ENCODE measurements at places on chromosomes 5 and 9.

GRCh38 chr5:137223324-137224295, 275.5 kb downstream of the SPOCK1 start:
- no peak overlapping the region for H3K4me3 ChIP-seq
- H3K4me1 ChIP-seq: peaks cover 5% of the 10 kb centered on the region
- no peaks in the 10 kb centered on the region for H3K27me3 ChIP-seq
- H3K27ac ChIP-seq: peak overlapping the region; percentile 19

- H3K36me3 ChIP-seq: no peaks in the 10 kb centered on the region
- DNase-seq: no peak
- H3K27ac ChIP-seq: peak overlapping the region; percentile 64
- no peaks in the 10 kb centered on the region for H3K27me3 ChIP-seq
- H3K4me3 ChIP-seq: no peak overlapping the region
- H3K4me1 ChIP-seq: peaks cover 48% of the 10 kb centered on the region
Observed at GRCh38 chr5:52895572-52896413, 93.4 kb upstream of the ITGA2 start.

DNA sequence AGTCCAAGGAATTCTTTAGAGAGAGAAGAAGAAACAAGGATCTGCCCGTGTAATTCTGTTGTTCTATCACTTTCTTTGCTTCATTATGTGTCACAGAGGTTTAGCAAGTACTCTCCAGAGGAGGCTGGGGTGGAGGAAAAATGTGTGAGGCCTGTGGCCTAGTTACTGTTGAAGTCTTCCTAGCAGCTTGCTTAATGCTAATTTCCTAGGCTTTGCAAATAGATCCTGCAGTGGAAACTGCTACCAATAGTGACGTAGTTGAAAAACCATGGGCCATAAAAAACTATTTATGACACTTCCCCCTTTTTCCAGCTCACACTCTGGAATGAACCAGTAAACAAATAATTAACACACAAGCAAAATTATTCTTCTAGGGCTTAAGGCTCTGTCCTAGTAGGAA, 27.0 kb upstream of the C9orf72 start:
- H3K4me1 ChIP-seq: no peaks in the 10 kb centered on the region
- H3K4me3 ChIP-seq: no peak overlapping the region
- H3K36me3 ChIP-seq: no peaks in the 10 kb centered on the region
- H3K27ac ChIP-seq: peak overlapping the region; percentile 18

DNA sequence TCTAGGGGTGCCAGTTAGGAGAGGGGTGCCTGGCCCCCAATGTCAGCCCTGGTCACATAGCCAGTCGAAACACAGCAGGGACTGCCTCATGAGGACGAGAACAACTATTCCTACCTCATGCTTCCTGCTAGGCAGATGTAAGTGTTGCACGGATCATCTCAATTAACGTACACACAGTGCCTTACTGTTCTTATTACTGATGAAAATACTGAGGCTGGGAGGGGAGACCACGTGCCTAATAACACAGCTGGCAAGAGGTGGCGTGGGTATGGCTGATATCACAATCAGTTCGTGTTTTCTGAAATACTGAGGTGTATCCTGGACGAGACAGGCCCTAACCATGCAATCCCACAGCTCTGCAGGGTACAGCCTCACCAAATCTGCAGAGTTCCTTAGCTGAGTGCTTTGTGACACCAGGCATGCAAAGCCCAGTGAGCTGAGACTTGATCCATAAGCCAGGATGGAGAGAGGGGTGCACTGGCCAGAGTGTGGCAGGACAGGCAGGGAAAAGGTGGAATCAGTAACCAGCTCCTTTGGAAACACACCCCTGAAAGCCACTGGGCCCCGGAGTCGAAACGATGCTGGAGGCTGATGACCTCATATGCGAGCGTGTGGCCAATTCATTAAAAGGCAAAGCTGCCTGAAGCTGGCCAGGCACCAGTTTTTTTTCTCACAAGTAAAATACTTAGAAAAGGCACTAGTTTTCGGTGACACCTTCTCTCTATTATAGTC, 63.9 kb downstream of the PRRT1B start:
- H3K27ac ChIP-seq: peak overlapping the region; percentile 86
- no peak for DNase-seq
- no peak overlapping the region for H3K4me3 ChIP-seq

DNA sequence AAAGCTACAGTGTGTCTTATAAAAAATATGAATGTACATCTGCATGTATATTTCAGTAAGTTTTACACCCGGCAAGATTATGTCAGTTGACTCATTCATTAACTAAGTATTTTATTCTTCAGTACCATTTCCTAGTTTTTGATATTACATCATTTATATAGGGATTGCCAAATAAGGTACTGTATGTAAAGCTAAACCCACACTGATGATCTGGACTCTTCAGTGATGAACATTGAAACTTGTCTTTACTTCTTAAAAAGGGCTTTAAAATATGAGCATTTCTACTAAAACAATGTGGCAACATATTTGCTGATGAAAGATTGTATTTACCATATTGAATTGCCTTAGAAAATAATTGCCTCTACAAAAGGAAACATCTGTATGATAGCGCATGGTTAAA, 151.8 kb upstream of the TLX3 start:
- no peaks in the 10 kb centered on the region for H3K36me3 ChIP-seq
- no peak overlapping the region for H3K27ac ChIP-seq
- H3K27me3 ChIP-seq: no peaks in the 10 kb centered on the region
- H3K4me3 ChIP-seq: no peak overlapping the region
- no peaks in the 10 kb centered on the region for H3K4me1 ChIP-seq

- DNase-seq: no peak
- H3K36me3 ChIP-seq: no peaks in the 10 kb centered on the region
- no peaks in the 10 kb centered on the region for H3K27me3 ChIP-seq
- no peak overlapping the region for H3K27ac ChIP-seq
- H3K4me3 ChIP-seq: no peak overlapping the region
Observed at GRCh38 chr5:38071831-38072694, 186.3 kb upstream of the EGFLAM start.

DNA sequence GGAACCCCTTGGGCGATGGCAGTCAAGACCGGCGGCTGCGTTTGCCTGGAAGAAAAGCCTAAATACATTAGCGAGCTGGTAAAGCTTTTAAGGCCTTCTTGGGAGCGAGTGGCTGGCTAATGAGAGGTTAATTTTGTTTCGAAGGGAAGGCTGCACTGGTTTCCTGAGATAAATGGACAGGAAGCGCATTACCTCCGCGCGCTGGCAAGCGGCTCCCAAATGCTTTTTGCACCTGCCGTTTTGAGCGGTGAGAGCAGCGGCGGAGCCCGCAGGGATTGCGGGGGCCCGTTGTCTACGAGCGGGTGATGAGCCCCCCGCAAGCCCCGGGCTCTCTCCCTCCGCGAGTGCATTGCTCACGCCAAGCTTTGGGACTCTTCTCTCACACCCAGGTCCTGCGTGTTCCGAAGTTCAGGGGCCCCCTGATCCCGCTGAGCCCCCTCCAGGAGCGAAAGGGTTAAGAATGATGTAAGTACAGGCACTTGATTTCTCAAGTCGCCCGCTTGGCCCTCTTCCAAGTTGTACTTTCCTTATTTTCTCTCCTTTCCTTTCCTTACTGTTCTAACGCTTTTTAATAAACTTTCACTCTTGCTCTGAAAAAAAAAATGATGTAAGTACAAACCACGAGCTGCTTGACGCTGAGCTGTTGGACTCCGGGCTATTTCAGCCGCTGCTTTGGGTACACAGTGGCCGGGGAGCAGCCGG, 3.1 kb upstream of the RGMB start:
- H3K27ac ChIP-seq: peak overlapping the region; percentile 68
- H3K4me3 ChIP-seq: peak overlapping the region; percentile 62
- no peak for DNase-seq
- H3K36me3 ChIP-seq: no peaks in the 10 kb centered on the region
- peaks cover 10% of the 10 kb centered on the region for H3K4me1 ChIP-seq
- H3K27me3 ChIP-seq: no peaks in the 10 kb centered on the region

DNA sequence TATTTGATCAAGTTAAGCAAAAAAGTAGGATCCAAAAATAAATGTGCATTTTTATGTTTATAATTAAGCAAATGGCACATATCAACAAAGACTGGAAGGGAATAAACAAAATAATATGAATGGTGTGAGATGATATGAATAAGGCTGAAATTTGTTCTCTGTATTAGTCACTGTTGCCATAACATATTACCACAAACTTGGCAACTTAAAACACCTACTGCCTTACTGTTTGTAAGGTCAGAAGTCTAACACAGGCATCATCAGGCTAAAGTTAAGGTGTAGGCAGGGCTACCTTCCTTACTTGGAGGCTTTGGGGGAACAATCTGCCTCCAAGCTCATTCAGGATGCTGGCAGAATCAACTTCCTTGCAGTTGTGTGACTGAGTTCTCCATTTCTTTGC, 19.3 kb downstream of the PGGT1B start:
- no peaks in the 10 kb centered on the region for H3K27me3 ChIP-seq
- H3K27ac ChIP-seq: no peak overlapping the region

- no peak overlapping the region for H3K27ac ChIP-seq
- H3K4me1 ChIP-seq: no peaks in the 10 kb centered on the region
- H3K4me3 ChIP-seq: no peak overlapping the region
- no peak for DNase-seq
- no peaks in the 10 kb centered on the region for H3K27me3 ChIP-seq
- no peaks in the 10 kb centered on the region for H3K36me3 ChIP-seq
Observed at GRCh38 chr5:42628821-42629220, 127.8 kb upstream of the CCDC152 start.

GRCh38 chr5:134403951-134404350, 7.7 kb downstream of the CDKN2AIPNL start:
- no peak overlapping the region for H3K4me3 ChIP-seq
- no peaks in the 10 kb centered on the region for H3K4me1 ChIP-seq
- DNase-seq: no peak
- no peaks in the 10 kb centered on the region for H3K27me3 ChIP-seq

- no peak for DNase-seq
- no peak overlapping the region for H3K4me3 ChIP-seq
- H3K27me3 ChIP-seq: peaks cover 90% of the 10 kb centered on the region
Observed at GRCh38 chr9:135736272-135736978, 34.4 kb downstream of the KCNT1 start.

GRCh38 chr5:144328980-144329379, 158.3 kb downstream of the KCTD16 start:
- no peak overlapping the region for H3K4me3 ChIP-seq
- H3K36me3 ChIP-seq: no peaks in the 10 kb centered on the region
- H3K4me1 ChIP-seq: no peaks in the 10 kb centered on the region
- no peak for DNase-seq

GRCh38 chr5:176687881-176688280, 40.6 kb downstream of the TSPAN17 start:
- H3K4me3 ChIP-seq: no peak overlapping the region
- H3K4me1 ChIP-seq: no peaks in the 10 kb centered on the region
- H3K27ac ChIP-seq: no peak overlapping the region

GRCh38 chr5:91976451-91976850, 593.3 kb upstream of the ARRDC3 start:
- no peak for DNase-seq
- no peak overlapping the region for H3K4me3 ChIP-seq
- no peaks in the 10 kb centered on the region for H3K36me3 ChIP-seq
- no peaks in the 10 kb centered on the region for H3K27me3 ChIP-seq
- no peaks in the 10 kb centered on the region for H3K4me1 ChIP-seq

GRCh38 chr5:77774981-77775789, 954 bp downstream of the TBCA start:
- peaks cover 11% of the 10 kb centered on the region for H3K36me3 ChIP-seq
- peak overlapping the region; percentile 90 for H3K4me3 ChIP-seq
- H3K27ac ChIP-seq: peak overlapping the region; percentile 93

DNA sequence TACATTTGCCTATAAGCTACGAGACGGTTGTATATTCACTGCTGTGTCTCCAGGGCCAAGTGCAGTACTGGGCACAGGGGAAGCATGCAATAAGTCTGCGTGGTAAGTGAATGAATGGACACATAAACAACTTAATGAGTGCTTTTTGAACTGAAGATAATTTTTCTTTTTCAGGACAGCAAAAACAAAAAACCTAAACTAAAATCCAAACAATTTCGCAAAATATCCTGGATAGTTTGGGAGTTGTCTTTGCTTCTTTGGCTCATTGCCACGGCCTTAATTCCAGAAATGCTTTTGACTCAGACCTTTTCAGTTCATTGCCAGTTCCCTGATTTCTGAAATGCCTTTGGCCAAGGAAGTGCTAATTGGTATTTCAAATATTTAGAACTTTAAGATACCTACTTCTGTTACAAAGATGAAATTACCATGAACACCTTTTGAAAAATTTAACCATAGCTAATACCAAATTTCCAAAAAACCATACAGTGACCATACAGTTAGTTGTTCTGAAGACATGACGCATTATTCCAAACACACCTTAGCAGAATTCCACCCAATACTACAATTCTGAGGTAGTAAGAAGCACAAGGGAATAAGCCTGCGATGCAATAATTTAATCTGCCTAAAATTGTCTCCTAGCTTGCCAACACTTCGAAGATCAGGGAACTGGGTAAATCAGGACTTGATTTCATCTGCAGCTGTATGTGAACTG, 42.8 kb downstream of the TEK start:
- peak overlapping the region; percentile 50 for H3K27ac ChIP-seq
- H3K4me1 ChIP-seq: peaks cover 34% of the 10 kb centered on the region
- H3K27me3 ChIP-seq: no peaks in the 10 kb centered on the region
- H3K4me3 ChIP-seq: no peak overlapping the region
- no peak for DNase-seq
- no peaks in the 10 kb centered on the region for H3K36me3 ChIP-seq

- no peak for DNase-seq
- H3K4me1 ChIP-seq: peaks cover 25% of the 10 kb centered on the region
- H3K27ac ChIP-seq: no peak overlapping the region
- no peaks in the 10 kb centered on the region for H3K36me3 ChIP-seq
Observed at GRCh38 chr5:142922223-142922952, 152.2 kb downstream of the ARHGAP26 start.

DNA sequence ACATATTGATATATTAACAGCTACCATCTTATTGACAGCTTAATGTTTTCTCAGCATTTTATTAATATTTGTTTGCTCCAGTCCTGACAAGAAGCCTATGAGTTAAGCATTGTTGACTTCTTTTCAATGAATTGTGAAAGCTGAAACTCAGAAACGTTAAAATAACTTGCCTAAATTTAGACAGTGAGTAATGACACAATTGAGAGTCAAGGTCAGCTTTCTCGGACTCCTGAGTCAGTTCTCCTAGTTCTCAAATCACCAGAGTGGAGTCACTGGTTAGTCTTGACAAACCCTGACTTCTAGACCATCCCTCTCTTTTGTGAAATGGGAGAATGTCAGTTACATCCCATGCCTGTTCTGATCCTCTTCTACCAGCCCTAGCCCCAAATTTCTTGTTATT, 222.7 kb upstream of the ACO1 start:
- no peaks in the 10 kb centered on the region for H3K36me3 ChIP-seq
- H3K4me1 ChIP-seq: no peaks in the 10 kb centered on the region
- H3K4me3 ChIP-seq: no peak overlapping the region
- DNase-seq: no peak

DNA sequence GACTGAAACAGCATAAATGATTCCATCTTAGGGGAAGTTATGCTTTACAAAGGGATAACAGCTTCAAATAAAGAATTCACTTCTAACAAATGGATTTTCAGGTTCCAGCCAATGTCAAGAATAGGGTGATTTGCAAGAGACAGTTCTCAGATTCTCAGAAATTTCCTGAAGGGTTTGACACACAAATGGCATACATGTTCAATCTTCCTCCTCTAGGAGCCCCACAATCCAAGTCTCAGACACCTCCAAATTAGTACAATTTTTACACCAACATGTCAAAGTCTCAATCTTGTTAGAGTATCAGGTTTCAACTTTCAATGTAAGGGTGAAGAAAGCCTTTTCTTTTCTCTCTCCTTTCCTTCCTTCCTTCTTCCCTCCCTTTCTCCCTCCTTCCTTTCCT, 996.6 kb downstream of the TLE1 start:
- no peak overlapping the region for H3K27ac ChIP-seq
- no peak for DNase-seq
- no peak overlapping the region for H3K4me3 ChIP-seq
- H3K36me3 ChIP-seq: no peaks in the 10 kb centered on the region
- H3K27me3 ChIP-seq: no peaks in the 10 kb centered on the region
